ENCODE measurements at places on chromosomes 6 and 20.
A peak's percentile ranks its signal among the peaks of the same experiment; 100 is the strongest.

DNA sequence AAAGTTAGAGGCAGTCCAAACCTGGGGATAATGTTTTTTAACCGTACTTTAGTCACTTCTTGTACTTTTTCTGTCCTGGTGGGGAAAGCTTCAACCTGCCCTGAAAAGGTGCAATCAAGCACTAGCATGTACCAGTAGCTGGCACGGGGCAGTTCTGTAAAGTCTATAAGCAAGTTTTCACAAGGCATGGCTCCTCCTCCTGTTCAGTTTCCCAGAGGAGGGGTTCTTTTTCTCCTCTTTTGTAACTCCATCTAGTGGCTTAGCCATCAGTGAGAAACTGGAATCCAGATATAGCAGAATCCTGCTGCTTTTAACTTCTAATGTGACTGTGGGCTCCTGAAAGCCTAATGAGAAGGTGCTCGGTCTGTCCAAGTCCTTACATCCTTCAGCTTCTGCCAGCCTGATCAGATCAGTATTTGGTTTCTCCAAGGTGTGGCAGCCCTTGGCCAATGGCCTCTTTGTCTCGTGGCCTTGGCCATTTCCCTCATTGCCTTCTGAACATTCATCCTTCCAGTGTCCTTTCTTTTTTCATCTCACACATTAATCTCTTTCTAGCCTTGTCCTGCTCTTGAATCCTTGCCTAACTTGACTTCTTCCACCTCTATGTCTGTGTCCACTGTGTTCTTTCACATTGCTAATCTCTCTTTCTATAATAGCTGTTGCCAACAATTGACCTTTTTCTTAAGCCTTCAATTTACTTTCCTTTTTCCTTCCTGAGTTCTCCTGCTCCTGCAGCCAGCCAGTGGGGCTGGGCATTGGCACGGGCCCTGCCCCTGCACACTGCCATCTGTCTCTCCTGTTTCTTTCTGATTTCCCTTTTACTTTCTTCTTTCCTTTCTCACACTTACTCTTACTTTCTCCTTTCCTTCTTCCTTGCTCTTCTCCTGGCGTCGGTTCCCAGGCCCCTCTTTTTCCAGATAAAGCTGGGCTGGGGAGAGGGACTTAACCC lies 222.0 kb upstream of the SYNCRIP start:
- peak; percentile 11 for DNase-seq

- DNase-seq: no peak
Observed at GRCh38 chr6:11229655-11230046, 2.8 kb downstream of the NEDD9 start.

- DNase-seq: no peak
Observed at GRCh38 chr6:111480988-111481822, 1.8 kb downstream of the REV3L start.

DNA sequence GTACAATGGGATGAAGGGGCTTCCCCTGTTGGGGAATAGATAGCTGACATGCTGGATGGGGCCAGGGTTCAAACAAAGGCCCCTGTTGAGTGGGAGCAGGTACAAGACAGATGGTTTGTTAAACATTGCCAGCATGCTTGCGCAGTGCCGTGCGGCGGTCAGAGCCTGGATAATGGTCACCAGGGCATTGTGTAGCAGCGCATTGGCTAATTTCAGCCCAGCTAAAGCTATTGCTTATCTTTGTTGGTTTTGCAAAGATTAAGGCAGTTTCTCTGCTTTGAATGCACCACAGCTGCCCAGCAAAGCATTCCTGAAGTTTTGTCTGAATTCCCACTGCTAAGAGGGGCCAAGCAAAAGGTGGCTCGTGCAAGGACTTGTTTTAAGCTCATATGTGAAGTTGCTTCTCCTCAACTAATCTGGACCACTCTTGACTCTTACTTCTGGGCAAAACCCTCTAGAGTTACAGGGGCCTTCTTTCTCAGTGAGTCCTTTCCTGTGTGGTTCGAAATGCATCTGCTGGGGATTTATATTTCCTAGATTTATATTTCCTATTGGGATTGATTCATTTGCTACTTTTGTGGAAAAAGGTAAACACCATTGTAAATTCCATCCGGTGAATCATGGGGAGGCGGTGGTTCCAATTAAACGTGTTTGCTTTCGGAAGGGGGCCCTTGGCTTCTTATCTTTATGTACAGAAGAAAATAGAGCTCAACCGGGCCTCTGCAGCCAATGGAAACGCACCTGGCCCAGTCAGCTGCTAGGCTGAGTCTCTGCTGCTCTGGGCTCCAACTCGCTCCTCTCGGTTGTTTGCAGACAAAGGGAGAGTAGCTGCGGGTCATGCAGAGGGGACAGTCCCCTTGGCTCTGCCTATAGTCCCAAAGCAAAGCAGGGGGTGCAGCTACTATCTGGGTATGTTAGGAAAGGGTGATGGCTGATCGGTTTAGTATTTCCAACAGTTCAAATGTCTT lies 72.1 kb downstream of the FOXA2 start:
- no peak for DNase-seq

- no peak for DNase-seq
Observed at GRCh38 chr6:16582446-16583143, 178.7 kb downstream of the ATXN1 start.

DNA sequence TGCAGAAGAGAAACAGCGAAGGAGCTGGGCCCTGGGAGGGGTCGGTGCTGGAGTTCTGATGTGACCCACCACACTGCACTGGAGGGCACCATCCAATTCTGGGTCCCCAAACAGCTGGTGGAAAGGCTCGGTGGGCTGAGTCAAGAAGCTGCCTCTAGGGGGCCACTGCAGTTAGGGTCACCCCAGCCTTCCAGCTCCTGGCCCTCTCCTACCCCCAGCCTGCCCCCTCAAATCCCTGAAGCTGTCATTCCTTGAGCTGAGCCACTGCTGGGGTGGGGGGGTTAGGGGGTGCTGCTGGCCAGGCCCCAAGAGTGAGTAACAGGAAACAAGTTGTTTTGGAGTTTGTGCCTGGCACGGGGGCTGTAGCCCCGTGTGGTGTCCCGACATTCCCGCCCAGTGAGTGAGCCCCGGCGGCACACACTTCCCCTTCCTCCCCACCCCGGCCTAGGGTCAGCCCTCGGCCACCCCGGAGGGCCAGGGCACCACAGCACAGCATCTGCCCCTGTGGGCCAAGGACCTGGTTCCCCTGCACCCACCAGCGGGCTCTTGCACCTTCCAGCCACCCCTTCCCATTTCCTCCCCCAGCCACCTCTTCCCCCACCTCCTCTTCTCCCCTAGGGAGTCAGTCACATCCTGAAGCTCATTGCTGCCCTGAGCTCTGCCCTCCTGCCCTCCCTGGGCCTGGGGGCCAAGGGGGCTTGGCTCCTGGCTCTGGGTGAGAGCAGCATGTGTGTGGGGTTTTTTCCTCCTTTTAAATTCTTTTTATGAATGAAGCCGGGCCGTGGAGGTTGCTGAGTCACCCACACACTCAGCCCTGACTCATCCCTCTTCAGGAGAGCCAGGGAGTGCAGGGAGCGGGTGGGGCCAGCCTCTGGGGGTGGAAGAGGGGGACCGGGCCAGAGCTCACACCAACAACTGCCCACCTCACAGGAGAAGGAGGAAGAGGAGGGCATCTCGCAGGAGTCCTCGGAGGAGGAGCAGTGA lies 4.6 kb downstream of the SMIM29 start:
- DNase-seq: peak; percentile 85

DNA sequence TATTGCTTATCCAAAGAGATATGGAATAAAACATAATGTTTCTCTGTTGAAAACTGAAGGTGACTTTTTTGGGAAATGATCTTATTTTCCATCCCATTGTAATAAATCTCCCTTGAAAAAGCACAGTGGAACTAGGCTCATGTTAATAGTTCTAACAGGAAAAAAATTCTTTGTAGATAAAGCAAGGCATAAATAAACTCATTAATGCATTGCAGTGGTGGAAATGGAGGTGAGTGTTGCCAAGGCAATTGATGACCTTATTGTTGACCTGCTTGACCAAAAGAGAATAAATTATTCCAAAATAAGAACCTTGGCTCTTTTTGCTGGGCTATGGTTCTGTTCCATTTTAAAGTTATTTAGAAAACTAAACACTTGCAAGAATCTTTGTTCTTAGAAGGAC lies 55.2 kb downstream of the TRMT11 start:
- no peak for DNase-seq

DNA sequence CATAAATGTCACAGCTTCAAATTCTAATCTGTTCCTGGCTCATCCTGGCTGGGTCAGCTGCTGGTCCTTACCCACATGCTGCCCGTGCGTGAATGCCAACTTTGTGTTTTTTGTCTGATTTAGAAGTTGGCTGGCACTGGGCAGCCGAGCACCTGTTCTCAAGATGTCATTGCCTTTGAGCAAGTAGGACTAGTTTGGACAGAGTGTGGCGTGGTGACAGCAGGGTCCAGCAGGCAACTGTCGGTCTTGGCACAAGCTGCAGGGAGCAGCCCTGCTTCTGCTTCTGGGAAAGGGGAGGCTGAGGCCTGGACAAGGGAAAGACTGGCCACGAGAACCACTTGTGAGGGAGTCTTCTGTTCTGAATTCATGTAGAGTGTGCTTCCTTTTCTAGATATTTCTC lies 26.4 kb upstream of the ADRM1 start:
- DNase-seq: no peak

DNA sequence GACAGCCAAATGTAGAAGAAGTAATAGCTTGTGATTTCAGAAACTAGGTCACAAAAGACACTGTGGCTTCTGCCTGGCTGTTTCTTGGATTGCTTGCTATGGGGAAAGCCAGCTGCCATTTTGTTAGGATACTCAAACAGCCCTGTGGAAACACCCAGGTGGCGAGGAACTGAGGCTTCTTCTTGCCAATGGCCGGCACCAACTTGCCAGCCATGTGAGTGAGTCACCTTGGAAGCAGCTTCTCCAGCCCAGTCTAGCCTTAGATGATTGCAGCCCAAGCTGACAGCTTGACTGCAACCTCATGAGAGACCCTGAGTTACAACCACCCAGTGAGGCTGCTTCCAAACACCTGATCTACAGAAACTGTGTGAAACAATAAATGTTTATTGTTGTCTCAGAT lies 11.9 kb upstream of the KIAA1755 start:
- peak; percentile 64 for DNase-seq

DNA sequence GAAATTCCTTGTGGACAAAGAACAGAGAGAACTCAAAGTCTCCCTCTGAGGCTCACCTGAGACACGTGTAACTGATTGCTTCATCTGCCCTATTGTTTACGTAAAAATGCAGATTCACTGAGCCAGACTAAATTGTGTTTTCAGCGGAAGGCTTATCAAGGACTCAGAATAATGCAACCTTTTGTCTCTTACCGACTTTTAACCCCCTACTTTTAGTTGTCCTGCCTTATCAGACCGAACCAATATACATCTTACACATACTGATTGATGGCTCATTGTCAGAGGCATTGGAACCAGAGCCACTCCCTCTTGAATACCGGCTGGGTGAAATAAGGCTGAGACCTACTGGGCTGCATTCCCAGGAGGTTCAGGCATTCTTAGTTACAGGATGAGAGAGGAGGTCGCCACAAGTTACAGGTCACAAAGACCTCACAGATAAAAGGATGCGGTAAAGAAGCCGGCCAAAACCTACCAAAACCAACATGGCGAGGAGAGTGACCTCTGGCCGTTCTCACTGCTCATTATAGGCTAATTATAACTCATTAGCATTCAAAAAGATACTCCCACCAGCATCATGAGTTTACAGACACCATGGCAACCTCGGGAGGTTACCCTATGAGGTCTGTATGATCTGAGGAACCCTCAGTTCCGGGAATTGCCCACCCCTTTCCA lies 95.5 kb upstream of the ZNF184 start:
- DNase-seq: no peak

GRCh38 chr6:5095236-5095635 lies 10.1 kb downstream of the PPP1R3G start:
- peak; percentile 40 for DNase-seq

GRCh38 chr6:167870321-167870720 lies 43.6 kb downstream of the AFDN start:
- DNase-seq: no peak

Data from AG10803 (cell line).